ENCODE measurements at places on chromosomes 1 and 21.

DNA sequence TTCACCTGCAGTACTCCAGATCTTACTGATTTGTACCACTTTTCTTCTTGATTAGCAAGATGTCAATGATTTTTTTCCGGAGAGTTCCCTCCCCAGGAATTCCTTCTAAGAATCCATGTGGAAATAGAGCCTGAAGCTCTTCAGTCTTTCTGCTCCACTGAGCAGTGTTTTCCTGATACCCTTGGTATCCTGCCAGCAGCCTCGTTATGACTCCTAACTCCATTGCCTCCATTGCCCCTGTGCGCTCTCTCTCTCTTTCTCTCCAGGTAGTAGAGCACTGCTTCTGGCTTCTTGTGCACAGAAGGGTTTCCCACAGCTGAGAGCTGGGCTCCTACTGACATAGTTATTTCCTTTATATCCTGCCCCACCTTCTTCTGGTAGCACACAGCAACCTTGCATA, 12.2 kb downstream of the UBE2U start:
- peak; percentile 29 for DNase-seq

GRCh38 chr1:240806200-240806745, 194.3 kb upstream of the GREM2 start:
- no peak for DNase-seq

DNA sequence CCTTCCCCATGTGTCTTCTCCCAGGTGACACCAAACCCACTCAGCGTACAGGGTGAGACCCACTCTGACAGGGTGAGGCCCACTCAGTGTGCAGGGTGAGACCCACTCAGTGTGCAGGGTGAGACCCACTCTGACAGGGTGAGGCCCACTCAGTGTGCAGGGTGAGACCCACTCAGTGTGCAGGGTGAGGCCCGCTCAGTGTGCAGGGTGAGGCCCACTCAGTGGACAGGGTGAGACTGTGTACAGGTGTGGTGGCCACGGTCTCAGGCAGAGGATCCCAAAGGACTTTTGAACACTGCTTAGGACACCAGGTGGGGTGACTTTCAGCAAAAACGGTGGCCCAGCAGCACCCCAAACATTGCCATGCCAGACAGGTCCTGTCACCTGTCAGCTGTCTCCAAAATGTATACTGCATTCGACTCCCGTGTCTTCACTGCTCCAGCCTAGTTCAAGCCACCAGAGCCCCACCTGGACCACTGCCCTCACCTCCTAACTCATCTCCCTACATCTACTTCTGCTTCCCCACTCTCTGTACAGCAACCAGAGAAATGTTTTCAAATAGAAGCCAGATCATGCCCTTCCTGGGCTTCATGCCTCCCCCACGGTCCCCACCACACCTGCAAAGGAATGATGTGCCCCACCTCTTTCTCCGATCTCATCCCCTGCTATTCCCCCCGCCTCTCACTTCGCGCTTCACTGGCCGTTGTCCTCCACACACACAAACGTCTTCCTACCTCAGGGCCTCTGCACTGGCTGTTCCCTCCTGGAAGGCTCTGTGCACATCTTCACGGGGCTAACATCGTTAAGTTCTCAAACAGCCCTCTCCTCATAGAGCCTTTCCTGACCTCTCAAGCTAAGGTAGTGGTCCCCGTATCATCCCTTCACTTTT, 52.1 kb downstream of the ACBD3 start:
- no peak for DNase-seq

DNA sequence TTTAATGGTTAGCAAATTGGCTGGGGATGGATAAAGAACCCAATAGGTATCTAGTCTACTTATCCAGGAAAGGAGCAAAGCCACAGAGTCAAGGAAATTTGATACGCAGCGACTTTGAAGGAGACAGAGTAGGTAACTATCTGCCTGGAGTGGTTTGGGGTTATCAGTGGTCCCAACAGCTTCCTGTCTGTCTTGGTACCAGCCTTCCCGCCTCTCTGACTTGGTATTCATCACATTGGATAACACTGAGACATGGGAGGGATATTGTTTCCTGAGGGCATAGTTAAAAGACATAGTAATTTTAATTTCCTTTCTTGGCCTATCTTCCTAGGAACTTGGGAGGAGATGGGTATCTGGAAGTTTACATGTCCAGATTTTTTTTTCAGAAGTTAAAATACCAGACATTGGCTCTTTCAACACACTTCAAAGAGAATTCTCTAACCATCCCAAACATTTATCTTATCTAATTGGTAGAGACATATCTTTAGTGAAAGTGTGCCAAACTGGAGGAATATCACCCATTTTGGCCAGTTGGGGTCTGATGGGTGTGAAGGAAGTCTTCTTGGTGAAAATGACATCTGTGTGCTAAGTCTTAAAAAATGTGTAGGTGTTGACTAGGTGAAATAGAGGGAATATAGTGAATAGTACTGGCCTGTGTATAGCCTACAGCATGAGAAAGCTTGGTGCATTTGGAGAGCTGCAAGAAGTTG, 65.0 kb downstream of the RGS5 start:
- no peak for DNase-seq

- DNase-seq = no peak
These were observed 16.0 kb upstream of the PDE9A start for GRCh38 chr21:42637267-42638041.

DNA sequence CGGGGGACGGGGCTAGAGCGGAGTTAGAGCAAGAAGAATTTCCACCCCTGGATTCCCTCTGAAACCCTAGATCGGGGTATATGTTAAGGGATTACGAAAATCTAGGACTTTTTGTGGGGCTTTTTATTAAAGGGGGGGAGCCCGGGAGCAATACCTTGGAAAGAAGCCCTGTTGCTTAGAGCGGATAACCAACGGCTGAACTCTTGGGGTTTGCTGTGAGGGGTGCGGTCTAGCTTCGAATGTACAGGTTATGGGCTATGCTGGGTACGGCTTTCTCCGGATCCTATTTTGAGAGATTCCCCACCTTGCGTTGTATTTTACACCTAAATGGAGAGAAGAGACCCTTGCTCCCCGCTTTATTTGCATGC, 626 bp downstream of the DYRK3 start:
- DNase-seq = peak; percentile 19

GRCh38 chr1:167701510-167701909, 20.3 kb upstream of the MPZL1 start:
- DNase-seq = no peak

- DNase-seq = no peak
These were observed 20.3 kb upstream of the KNCN start for GRCh38 chr1:46571691-46572225.

Data from Daoy (cell line).